ENCODE measurements at places on chromosomes 13 and 19.

DNA sequence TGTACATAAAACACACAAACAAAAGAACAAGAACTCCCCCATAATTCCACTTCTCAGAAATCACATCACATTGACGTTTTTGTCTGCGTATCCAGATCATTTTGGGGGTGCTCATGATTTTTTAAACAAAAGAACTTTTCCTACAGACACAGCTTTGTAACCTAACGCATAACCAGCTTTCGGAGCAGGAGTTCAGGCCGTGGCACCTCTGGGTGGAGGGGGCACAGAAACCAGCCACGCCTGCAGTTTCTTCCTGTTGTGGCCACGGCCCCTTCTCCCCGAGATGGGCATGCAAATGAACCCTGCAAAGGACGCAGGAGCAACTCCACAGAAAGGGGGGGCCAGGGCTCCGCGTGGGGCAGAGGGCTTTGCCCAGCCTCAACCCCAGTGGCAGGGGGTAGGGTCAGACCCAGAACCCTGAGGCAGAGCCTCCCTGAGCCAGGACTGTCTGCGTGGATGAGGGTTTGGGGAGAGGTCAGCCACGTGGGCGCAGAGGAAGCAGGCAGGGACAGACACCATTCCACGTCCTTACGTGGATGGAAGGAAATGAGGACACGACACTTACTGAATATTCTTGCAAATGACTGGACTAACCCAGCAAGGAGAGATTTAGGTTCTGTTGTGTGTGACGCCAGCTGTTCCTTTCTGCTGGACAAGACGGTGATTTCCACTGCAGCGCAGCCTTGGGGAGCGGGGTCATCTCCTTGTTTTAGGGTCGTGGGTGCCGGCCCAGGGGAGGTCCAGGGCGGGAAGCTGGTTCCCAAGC is 64.4 kb downstream of the RASA3 start:
- DNase-seq, result peak; percentile 59

DNA sequence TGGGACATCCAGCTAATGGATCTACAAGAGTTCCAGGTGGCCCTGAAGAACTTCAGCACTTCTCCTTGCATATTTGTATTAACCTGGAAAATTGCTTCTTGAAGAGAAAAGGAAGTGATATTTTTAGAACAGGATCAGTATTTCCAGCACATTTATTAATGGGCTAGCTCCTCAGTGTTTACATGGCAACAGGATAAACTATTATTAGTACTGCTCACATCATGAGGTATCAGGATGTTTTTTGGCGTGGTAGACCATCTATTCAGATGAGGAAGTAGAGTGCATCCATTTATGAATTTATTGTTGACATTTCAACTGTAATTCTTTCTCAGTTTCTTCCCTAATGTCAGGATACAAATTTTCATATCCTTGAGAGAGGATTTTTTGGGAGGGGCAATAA is 144.4 kb downstream of the KCNRG start:
- no peak for DNase-seq

GRCh38 chr13:110617321-110618072 is 2.2 kb downstream of the NAXD start:
- no peak for DNase-seq

DNA sequence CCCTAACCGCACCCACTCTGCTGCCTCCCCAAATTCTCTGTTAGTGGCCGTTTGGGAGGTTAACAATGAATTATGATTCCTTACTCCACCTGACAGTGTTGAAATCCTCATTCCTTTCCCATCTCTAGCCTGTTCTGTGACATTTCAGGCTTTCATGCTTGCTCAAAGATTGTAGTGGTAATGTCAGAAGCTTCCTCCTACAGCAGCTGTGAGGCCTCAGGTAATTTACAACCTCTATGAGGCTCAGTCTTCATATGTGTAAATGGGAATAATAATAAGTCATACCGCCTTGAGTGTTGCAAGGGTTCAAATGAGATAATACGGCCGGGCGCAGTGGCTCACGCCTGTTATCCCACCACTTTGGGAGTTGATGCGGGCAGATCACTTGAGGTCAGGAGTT is 977 bp upstream of the SLC1A5 start:
- no peak for DNase-seq

- no peak for DNase-seq
Observed at GRCh38 chr13:40488869-40489391, 177.5 kb downstream of the FOXO1 start.

GRCh38 chr13:26880735-26881134 is 120.1 kb upstream of the GPR12 start:
- DNase-seq, result no peak

GRCh38 chr13:65401315-65401714 is 1828.8 kb downstream of the PCDH9 start:
- no peak for DNase-seq

DNA sequence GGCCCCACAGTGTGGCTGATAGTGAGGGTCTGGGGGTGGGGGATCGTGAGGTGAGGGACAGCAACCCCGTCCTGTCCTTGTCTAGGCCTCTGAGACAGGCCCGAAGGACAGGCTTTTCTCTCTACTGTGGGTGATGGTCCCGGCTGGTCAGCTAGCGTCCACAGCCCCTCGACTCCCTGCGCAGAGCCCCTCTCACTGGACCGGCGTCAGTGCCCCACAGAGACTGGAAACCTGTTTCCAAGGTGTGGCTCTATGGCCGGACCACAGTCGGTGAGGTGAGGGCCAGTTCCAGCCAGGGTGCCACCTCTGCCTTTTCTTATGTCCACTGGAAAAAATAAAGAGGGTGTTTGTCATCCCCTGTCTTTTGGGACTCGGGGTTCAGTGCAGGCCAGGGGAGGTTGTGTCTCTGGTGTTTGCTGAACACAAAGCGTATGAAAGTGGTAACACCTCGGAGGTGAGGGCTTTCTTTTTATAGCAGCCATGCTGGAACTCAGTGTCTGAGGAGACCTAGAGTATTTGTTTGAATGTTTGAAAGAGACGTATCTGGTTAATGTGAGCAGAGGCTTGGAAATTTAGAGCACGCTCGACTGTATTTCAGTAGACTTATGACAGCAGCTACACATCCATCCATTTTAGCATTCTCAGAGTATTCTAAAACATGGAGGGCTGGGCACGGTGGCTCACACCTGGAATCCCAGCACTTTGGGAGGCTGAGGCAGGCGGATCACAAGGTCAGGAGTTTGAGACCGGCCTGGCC is 22.8 kb downstream of the ATP11A start:
- DNase-seq, result no peak

DNA sequence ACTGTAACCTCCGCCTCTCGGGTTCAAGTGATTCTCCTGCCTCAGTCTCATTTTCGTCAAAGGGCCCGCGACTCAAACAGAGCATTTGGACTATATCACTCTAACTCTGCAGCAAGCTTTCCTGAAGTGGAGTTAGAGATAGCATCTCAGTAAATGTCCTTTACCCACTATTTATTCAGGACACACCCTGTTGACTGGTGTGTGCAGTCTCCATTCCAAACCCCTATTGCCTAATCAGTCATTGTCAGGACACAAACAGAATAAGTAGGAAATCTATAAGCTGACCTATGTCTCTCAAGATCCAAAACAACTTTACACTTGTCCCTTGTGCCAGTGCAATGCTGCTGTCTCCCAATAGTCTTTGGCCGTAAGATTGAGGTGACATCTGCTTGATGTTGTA is 1.4 kb downstream of the ZNF222 start:
- DNase-seq, result no peak

GRCh38 chr13:20411638-20412342 is 113.9 kb downstream of the CRYL1 start:
- peak; percentile 84 for DNase-seq

DNA sequence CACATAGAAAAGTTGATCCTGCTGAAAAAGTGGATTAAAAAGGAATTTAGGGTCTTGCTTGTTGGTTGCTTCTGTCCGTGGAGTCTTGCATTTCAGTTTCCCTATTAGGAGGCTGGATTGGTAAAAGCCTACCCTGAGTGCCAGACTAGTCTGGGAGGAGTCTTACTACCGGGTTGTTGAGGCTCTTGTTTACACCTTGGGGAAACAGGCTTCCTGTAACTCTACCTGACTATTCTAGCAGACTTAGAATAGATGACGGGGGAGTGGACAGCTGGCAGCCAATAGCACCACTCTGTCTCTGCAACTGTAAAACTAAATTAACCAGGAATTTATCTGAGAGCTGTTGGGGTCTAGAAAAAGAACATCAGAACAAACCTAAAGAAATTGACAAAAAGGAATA is 11.3 kb upstream of the MPHOSPH8 start:
- no peak for DNase-seq

DNA sequence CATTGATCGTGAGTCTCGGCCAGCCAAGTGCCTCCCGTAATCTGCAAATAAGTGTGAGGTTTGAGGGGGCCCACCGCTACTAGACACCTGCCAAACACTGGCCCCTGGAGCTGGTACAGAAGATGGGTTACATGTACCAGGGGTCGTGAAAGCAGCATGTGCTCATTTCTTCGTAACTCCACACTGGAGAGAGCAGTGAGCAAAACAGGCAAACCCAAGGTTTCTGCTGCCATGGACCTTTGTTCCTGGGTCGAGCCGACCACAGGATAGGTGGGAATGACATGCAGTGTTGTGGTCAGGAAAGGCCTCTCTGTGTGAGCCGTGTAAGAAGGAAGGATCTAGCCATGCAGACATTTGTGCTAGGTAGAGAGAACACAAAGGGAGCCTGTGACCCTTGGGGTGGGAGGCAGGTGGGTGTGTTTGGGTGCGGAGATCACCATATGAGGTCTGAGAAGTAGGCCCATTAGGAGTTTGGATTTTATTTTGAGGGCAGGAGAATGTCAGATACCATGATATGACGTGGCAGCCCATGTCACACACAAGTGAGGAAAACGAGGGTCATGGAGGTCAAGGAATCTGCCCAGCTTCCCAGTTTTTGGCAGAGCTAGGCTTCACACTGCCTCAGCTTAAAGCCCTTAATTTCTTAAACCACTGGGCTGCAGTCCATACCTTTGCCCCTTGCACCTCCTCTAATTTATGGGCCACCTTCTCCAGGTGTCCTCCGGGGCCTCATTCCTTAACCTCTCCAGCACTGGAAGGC is 919 bp downstream of the GTF3A start:
- DNase-seq, result peak; percentile 40

DNA sequence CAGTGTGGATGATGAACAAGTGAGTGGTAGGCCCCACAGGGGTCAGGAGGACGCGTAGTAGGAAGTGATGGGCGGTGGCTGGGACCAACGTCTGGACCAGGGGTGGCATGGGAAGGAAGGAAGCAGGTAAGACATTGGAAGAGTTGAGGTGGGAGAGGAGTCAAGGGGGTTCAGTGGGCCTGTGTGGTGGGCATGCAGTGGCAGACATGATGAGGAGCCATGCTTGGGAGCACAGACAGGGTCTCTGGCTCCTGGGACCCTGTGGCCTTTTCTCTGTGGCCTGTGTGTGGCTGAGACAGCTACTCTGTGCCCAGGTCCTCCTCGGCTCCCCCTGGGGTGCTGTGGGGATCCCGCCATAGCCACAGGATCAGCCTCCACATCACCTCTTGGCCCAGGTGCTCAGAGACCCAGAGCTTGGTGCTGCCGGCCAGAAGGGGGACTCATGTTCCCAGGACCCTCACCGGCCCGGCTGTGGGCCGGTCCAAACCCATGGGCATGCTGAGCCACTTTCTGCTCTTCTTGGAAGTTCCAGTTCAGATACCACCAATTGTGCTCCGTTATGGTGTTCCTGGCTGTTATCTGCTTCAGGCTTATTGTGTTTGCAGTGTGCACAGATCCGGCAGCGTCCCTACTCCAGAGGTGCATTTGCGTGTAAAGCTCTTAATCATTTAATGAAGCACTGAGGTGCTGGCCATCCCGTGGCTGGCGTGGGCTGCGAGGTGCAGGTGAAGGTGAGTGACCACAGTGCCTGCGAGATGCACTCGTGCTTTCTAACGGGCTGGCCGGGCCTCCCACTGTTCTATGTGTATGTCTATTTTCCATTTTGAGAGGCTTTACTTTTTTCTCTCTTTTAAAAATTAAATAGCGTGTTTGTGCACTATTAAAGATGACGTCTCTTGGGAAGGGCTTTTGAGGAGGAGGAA is 147.9 kb downstream of the TEX29 start:
- no peak for DNase-seq

- DNase-seq, result no peak
Observed at GRCh38 chr13:42753697-42754096, 27.7 kb upstream of the FAM216B start.

DNA sequence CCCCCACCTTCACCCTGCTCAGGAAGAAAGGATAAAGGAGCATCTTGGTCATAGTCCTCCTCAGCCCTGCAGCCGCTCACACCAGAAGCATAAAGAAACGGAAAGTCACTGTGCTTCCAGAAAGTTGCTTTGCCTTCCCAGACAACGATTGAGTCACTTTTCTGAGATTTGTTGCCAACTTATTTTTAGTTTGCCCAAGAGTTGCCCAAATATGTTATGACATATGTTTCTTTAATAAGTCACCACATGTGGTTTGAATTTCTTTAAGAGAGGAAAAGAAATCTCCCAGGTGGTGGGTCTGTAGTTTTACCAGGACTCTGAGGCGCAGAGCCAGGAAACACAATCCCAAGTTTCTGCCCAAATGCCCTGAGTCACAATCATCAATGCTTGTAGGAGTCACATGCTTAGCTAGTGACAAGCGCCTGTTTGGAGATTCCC is 63.4 kb upstream of the LRCH1 start:
- peak; percentile 64 for DNase-seq

DNA sequence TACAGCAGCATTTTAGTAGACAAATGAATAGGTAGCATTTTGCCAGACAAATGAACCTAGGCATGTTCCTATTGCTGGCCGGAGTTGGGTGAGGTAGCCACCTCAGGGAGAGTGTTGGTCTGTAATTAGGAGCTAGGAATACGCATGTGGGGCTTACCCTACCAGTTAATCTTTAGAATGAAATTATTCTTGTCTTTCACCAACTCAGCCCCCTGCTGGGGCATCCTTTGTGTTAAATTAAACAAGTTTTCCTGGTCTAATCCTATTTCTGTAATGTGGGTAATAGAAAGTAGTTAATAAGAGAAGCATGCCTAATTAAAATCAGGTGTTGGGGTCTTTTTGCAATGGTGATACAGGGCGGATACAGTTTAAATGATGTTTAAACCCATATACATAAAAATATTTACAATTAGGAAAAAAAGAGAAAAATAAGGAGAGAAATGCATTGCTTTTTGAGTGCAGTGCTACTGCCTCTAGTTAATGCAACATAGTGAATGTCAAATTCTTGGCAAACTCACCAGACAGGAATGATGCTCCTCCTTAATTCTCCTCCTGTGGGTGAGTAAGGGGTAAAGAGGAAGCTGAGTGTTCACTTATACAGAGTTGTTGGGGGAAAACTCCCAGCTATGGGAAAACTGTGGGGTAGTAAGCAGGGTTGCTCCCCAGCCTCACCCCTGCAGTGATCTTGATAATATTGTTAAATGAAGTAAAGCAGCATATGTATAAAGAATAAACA is 276.4 kb upstream of the EDNRB start:
- DNase-seq, result no peak

- no peak for DNase-seq
Observed at GRCh38 chr19:30516531-30516930, 144.3 kb downstream of the ZNF536 start.

- DNase-seq, result no peak
Observed at GRCh38 chr13:40558656-40559055, 107.8 kb downstream of the FOXO1 start.

GRCh38 chr19:646779-647565 is 7.3 kb downstream of the FGF22 start:
- DNase-seq, result no peak

GRCh38 chr19:57656346-57656745 is 12.4 kb upstream of the ZSCAN4 start:
- no peak for DNase-seq
